Activated CD4-positive, alpha-beta T cell treated with anti-CD3 and anti-CD28 coated beads, Interleukin-2, amount 50 U/mL, for 24 hours (primary cell): ENCODE measurements at places on chromosomes 3 and 15.

- DNase-seq: no peak
These were observed 36.3 kb upstream of the GOLGA8J start for GRCh38 chr15:30046430-30046829.

DNA sequence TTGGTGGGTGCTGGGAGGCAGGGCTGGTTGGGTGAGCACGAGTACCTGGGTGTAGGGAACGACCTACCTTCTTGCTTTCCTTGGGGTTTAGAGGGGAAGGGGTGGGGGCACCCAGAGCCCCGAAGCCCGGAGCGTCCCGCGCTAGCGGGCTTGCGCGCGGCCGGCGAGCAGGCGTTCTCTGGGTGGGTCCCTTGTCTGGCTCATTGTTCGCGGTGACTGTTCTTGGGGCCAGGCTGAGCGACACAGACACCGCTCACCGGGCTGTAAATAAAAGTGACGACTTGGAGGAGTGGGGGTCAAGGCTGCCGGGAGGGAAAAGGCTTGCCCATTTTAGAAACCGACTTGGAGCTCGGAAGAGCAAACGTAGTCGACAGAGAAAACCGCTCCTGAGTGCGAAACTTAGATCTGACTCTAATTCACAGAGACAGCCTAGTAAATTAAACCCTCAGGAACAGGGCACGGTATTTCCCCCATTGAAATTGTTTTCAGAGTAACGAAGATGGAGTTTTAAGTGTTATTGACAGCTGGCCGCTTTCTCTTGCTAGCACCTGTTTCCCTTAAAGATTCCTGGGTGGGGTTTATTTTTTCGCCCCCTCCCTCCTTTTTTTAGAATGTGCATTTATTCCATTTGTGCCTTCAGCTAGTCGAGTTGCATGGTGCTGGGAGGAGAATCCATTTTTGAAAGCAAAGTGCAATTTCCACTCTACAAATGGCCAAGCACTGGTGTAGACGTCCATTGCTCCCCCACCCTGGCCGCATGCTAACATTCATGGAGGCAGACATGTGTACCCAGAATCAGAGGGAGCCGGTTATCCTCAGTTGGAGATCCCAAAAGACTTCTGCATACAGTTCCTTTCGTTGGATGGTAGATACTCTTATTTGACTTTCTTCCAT lies 532.1 kb upstream of the SEMA6D start:
- no peak for DNase-seq

- no peak for DNase-seq
These were observed 188.1 kb downstream of the BBX start for GRCh38 chr3:107710851-107711250.

GRCh38 chr3:39435006-39435748 lies 28.7 kb downstream of the RPSA start:
- DNase-seq: no peak

DNA sequence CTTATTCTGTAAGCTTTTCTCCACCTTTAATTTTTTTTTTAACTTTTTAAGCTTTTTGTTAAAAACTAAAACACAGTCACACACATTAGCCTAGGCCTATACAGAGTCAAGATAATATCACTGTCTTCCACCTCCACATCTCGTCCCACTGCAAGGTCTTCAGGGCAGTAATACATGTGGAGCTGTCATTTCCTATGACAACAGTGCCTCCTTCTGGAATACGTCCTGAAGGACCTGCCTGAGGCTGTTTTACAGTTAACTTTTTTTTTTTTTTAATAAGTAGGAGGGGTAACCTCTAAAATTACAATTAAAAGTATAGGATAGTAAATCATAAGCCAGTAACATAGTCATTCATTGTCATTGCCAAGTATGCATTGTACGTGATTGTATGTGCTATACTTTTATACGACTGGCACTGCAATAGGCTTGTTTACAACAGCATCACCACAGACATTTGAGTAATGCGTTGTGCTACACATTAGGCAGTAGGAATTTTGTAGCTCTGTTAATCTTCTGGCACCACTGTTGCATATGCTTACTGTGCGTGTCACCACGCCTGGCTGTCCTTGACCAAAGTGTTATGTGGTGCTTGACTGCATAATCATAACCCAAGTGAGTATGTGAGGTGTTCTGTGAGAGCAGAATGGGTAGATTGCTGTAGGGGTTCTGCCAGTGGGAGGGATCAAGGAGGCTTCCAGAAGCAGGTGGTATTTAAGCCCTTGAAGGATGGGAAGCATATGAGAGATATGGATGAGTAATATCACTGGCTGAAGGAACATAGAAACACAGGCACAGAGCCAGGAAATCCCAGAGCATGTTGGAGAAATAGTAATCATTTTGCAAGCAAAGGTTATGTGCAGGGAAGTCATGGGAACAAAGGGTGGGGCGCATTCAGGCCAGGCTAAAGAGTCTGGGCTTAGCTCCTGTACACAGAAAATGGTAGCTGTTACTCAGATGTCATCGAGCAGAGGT lies 18.3 kb downstream of the FBXO22 start:
- no peak for DNase-seq

GRCh38 chr15:66905954-66906353 lies 159.4 kb upstream of the SMAD3 start:
- no peak for DNase-seq
